ENCODE measurements at places on chromosomes 5 and 9.

DNA sequence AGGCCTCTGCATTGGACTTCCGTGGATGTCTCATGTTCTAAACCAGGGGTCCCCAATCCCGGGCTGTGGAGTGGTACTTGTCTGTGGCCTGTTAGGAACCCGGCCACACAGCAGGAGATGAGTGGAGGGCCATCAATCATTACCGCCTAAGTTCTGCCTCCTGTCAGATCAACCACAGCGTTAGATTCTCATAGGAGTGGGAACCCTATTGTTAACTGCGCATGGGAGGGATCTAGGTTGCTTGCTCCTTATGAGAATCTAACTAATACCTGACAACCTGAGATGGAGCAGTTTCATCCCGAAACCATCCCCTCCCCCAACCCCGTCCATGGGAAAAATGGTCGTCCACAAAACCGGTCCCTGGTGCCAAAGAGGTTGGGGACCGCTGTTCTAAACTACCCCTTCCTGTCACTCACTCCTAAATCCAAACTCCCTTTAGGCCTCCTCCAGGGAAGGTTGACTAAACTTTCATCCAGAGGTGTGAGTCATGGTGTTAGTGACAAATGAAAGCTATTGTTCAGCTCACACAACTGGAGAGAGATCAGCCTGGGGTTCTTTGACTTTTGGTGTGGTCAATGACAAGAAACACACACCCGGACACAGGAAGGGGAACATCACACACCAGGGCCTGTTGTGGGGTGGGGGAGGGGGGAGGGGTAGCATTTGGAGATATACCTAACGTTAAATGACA, 9.5 kb downstream of the KCNV2 start:
- peak; percentile 82 for DNase-seq

DNA sequence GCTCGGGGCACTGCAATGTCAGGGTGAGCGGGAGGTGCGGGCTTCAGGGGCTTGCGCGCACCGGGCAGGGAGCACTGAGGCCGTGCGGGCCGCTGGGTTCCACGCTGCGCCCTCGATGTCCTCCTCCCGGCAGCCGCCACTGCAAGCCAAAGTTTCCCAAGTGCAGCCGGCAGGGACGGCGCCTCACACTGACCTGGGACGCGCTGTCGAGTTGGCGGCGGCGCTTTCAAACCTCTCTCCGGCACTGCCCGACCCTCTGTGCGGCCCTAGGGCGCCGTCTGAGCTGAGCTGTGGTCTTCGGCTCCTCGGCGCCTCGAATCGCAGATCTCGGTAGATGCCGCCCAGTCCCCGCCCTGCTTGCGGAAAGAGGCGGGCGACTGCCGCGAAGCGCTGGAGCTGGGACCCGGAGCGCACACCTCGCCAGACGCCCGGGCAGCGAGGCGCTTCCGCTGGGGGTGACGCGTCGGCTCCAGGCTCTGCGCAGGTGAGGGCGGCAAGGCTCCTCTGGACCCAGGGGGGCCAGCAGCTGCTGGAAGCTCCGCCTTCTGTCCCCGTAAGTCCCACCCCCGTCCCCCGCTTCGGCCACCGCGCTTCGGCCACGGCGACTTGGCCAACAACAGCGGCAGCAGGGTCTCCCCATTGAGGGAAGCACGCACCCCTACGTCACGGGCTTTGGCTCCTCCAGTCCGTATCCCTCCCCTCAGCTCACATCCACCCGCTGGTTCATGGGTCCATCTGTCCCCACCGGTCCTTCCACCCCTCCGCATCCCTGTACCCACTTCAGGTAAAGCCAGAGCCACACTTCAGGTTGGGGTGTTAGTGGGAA, at the start of gene ANKRD34B:
Gene ANKRD34B, minus strand, starts transcription at position 320 of the 826 bp plus-strand sequence. CDS start 10,261 bp downstream, outside the sequence.
- peak; percentile 26 for DNase-seq

DNA sequence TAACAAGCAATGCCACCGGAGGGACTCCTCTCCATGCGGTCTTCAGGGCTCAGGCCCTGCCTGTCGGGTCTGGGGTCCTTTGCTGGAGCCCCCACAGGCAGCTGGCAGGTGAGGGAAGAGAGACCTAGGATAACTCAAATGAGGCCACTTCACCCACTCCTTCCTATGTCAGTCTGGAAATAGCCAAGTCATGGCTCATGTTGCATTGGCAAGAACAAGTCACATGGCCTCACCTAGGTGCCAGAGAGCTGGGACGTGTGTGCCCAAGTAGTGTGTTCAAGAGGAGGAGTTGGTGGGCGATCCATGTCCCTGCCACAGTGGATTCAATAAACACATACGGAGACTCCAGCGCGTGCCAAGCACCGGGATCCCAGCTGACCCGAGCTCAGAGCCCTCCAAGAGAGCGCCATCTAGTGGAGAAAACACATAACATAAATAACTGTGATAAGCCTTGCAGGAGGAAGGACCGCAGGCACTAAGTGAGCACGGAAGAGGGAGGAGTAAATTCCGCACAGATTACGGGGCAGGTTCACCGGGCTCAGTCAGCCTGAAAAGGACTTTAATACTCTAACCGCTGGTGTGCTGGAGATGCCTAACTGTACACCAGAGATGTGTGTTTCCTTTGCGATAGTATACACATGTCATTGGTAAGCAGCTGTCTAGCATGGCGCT, 580.8 kb downstream of the CCDC171 start:
- peak; percentile 78 for DNase-seq

- peak; percentile 63 for DNase-seq
Measured at GRCh38 chr5:81749561-81750307, 1.2 kb downstream of the SSBP2 start.

GRCh38 chr5:118365718-118366117, 622.6 kb downstream of the DTWD2 start:
- DNase-seq, result no peak

GRCh38 chr9:128771094-128771721, 519 bp downstream of the ZER1 start:
- peak; percentile 64 for DNase-seq

DNA sequence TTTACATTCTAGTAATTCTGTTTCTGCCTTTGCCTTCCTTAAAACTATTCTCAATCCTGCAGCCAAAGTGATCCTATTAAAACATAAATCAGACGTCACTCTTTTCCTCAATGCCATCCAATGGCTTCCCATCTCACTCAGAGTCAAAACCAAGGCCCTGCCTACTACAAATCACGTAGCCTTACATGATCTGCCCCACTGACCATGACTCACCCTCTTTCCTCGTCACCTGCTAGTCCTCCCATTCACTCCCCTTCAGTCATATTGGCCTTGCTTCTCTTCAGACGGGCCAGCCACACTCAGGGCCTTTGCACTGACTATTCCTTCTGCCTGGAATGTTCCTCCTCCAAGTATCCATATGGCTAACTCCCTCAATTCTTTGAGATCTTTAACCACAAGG, 39.0 kb upstream of the DMXL1 start:
- DNase-seq, result no peak

- no peak for DNase-seq
Measured at GRCh38 chr5:73960426-73960825, 334.4 kb downstream of the ARHGEF28 start.

GRCh38 chr5:66324357-66324756, 180.3 kb downstream of the SREK1 start:
- DNase-seq, result no peak

DNA sequence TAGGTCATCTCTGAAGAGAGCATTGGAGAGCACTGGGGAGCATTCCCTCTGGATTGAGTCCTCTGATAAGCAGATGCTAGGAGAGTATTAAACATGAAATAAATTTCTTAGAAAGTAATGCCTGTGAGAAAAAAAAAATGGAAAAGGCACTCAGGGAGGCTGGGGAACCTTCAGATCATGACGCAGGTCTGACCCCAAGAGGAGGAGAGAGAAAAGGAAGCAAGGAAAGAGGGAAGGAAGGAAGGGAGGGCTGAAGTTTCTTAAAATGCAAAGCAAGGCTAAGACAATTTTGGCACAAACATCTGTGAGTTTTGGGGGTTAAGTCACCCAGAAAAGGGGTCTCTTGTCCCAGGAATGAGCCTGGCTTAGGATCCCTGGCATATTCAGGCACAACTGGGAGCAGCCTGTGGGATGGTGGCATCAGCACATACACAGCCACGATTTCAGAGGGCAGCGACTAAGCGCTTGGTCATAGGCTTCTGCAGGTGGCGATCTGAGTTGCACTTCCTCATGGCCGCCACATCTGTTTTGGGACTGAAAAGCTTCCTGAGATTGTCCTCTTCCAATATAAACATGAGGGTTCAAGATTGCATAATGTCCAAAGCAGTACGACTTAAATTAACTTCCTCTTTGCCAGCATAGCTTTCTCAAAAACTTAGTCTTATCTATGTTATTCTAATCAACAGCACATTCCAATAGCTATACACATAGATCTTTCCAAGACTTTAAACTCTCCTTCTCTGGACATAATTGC, 692.7 kb downstream of the DNAH5 start:
- DNase-seq, result peak; percentile 0

GRCh38 chr5:65817931-65818330, 95.9 kb downstream of the NLN start:
- no peak for DNase-seq

GRCh38 chr5:133718457-133718856, 106.1 kb upstream of the FSTL4 start:
- DNase-seq, result no peak

GRCh38 chr9:19140259-19140658, 13.0 kb upstream of the PLIN2 start:
- DNase-seq, result no peak

DNA sequence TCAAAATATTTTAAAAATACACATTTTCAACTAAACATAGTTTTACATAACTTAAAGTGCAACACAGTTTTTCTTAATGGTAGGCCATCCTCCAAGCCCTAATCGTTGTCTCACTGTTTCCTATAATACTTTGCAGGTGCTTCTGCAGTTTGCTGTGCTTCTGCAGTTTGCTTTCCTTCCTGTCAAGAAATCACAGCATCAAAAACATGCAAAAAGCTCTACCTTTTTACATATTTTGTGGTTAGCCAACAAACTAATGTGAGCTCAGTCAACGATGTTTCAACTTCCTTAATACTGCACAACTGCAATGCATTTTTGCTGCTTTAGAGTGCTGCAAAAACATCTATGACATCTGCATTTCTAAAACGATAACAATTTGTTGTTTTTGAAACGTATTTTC, 25.2 kb downstream of the EMB start:
- DNase-seq, result no peak

- DNase-seq, result peak; percentile 38
Measured at GRCh38 chr9:127739614-127740330, 4.7 kb upstream of the TOR2A start.

DNA sequence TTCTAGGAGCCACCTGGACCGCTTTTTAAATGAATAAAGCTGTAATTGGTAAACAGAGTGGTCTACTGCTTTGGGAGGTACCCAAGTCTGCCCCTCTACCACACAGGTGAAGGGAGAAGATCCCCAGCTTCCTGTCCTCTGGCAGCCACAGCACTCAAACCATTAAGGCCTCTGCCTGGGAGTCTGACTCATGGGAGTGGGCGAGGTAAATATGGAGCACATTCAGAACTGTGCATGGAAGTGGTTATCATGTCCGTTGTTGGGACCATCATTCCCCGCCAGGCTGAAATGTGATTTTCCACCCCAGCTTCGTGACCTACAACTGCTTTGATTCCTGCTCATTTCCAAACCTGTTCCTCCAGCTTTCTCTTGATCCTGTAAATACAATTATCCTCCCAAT, 59.5 kb upstream of the ALDH1B1 start:
- peak; percentile 54 for DNase-seq

- DNase-seq, result peak; percentile 75
Measured at GRCh38 chr9:677461-678097, 163.9 kb upstream of the DMRT1 start.

DNA sequence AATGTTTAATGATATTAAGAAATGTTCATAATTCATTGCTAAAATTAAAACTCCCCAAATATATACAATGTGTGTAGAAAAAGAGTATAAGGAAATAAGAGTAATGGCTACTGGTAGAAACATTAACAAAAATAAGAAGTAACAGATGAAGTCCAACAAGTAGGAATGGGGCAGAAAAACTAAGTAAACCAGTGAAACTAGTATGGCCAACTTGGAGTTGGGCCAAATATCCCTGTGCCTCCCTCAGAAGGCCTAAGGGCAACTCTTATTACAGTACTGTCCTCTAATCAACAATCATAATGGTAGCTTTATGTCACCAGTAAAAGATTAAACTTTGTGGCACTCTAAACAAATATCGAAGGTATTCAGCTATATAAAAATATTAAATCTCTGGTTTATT, 93.5 kb downstream of the SSBP2 start:
- DNase-seq, result no peak

GRCh38 chr5:96067894-96068614, 106.4 kb upstream of the ELL2 start:
- peak; percentile 89 for DNase-seq

DNA sequence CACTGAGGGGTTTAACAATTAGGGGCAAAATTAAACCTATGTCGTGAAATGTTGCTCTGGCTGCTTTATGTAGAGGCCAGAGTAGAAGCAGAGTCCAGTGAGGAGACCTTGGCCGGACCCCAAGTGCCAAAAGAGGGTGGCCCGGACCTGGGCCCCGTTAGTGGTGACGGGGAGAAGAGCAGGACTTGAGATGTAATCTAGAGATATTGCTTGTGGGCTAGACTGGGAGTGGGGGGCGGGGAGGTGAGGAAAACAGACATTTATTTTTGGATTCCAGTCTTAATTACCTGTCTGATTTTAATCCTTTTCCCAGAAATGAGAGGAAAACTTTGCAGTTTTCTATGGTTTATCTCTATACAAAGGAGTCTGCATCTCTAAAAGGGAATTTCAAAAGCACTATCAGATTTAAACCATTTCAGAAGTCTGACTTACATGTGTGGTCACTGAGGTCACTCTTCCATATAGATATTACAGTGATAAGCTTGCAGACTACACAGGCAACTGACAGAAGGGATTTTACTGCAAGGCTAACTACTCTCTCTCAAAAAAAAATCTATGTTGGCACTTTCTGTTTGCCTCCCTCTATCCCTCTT, 108.1 kb downstream of the MED27 start:
- DNase-seq, result no peak

DNA sequence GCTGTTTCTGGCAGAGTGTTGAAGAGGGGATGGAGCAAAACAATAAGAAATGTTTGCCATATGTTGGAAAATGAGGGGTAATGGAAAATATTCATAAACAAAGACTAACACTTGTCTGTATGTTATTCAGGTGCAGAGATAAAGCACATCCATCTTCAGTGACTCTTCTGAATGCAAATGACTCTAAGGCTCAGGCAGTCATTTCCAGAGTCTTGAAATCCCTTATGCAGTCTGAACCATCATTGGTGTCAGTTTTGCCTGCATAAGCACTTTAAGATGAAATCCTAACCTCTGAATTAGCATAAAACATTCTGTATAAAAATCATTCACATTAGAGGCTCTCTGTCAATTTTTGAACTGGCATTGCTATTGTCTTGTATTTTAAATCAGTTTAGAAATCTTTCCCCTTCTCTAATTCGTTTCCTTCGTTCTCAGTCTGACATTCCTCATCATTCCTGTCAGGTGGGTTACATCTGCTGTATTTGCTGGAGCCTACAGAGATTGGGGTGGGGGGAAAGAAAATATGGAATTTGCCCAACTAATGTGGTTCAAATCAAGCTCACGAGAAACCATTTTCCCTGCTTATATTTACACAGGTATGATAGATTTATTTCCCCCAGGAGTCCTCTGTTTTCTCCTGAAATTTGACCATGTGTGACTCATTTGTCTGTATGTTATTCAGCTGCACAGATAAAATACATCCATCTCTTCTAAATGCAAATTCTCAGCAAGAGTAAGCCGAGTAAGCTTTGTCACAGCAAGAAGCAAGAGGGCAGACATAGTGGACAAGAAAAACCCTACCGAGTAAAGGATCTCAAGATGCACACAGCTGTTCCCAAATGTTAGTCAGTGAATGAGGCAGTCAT, 31.6 kb downstream of the ENC1 start:
- no peak for DNase-seq

GRCh38 chr5:167049043-167049663, 1242.3 kb upstream of the WWC1 start:
- peak; percentile 36 for DNase-seq
